Activated naive CD8-positive, alpha-beta T cell treated with anti-CD3 and anti-CD28 coated beads for 36 hours (primary cell): ENCODE measurements at places on chromosomes 12 and 14.
A peak's percentile ranks its signal among the peaks of the same experiment; 100 is the strongest.

DNA sequence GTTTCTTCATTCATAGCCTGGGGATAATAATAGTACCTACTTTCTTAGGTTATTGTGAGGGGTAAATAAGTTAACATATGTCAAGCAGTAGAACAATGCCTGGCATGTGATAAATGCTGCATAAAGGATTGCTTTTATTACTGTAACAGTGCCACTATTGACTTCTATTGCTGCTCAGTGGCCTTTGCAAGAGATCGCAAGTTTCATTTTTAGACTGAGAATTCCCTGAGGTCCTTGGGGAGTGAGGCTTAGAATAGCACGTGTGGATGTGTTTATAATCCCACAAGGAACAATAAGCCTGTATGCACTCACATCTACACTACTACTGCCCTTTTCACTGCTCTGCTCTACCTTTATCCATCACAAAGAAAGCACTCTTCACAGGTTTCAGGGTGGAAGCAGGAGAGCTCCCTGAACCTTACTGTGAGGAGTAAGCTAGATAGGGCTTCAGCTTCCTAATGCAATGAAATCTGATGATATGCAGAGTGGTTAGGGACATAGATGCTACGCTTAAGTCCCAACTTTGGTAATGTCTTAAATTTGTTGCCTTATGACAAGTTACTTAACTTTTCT, 302.6 kb downstream of the SNAPC1 start:
- H3K4me1 ChIP-seq = no peaks in the 10 kb centered on the region
- no peak overlapping the region for H3K4me3 ChIP-seq
- H3K27ac ChIP-seq = no peak overlapping the region
- H3K27me3 ChIP-seq = no peaks in the 10 kb centered on the region

DNA sequence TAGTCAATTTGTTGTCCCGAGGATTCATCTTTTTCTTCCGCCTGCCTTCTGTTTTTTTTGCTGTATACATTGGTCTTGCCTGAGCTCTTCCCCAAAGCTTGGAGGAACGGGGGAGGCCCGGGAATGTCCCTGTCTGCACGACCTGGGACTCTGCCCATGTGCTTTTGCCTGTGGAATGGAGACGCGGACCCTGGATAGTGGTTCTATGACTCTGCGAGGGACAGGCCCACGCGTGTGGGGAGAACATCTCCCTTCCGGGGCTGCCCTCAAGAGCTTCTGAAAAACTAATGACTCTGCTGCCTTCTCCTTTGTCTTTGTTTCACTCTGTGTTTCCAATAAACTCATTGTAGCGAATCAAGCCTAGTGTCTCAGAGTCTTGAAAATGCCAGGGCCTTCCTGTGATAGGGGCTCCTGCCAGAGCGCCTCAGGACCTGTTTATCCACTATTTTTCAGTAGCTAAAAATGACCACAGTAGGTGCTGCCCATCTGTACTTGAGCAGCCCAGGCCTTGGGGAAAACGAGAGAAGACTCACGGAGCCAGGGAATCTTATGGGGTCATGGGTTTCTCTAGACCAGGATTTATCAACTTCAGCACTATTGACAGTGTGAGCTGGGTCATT, 12.3 kb downstream of the KRT83 start:
- H3K4me3 ChIP-seq = peak overlapping the region; percentile 44
- H3K27me3 ChIP-seq = peaks cover 57% of the 10 kb centered on the region
- H3K4me1 ChIP-seq = peaks cover 18% of the 10 kb centered on the region
- no peak for DNase-seq

DNA sequence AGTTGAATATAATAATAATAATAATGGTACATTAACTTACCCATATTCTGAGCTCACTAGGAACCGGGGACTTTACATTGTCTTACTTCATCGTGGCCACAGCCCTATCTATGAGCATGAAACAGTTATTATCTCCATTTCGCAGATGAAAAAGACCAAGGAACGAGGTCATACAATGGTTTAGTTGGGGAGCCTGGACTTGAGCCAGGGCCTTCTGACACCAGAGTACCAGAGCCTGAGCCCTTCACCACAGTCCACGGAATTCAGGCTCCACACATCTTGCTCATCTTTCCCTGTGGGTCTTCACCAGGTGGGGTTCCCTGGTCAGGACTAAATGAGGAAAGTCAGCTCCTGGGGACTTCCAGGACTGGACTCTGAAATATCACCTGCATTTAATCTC, 31.3 kb upstream of the CMKLR1 start:
- no peak for DNase-seq
- H3K27me3 ChIP-seq = peaks cover 8% of the 10 kb centered on the region
- no peak overlapping the region for H3K4me3 ChIP-seq
- no peaks in the 10 kb centered on the region for H3K36me3 ChIP-seq
- no peak overlapping the region for H3K27ac ChIP-seq

DNA sequence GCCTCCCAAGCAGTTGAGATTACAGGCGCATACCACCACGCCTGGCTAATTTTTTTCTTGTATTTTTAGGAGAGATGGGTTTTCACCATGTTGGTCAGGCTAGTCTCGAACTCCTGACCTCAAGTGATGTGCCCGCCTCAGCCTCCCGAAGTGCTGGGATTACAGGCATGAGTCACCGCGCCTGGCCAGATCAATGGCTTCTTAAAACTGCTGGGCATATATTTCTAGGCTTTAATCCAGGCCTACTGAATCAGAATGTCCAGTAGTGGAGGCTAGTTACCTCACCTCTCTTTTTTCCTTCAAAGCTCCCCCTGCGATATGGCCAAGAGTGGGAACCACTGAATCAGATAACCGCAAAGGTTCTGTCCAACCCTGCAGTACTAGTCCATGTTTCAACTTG, 17.1 kb downstream of the POU6F1 start:
- H3K36me3 ChIP-seq = no peaks in the 10 kb centered on the region
- no peak overlapping the region for H3K4me3 ChIP-seq
- H3K27me3 ChIP-seq = no peaks in the 10 kb centered on the region
- H3K4me1 ChIP-seq = peaks cover 6% of the 10 kb centered on the region
